ENCODE measurements at places on chromosomes 2 and 18.

GRCh38 chr18:69574401-69574800 is 173.7 kb downstream of the DOK6 start:
- DNase-seq: no peak

- DNase-seq: no peak
These were observed 319.5 kb upstream of the HNMT start for GRCh38 chr2:137644731-137645130.

GRCh38 chr2:138030459-138030858 is 66.2 kb downstream of the HNMT start:
- no peak for DNase-seq

GRCh38 chr2:99072551-99072950 is 69.0 kb upstream of the C2orf15 start:
- no peak for DNase-seq

DNA sequence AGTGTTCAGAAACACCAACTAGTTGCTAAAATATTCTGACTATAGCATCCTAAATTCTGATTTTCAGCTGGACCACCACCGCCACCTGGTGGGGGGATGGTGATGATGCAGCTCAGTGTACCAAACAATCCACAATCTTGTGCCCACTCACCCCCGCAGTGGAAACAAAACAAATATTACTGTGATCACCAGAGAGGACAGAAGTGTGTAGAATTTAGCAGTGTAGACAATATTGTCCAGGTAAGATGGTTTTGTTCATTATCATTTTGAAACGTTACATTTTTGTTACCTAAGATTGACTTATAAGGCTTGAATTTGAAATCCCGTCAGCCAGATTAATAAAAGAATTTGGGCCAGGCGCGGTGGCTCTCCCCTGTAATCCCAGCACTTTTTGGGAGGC is 31.7 kb upstream of the UBXN4 start:
- peak; percentile 80 for DNase-seq

DNA sequence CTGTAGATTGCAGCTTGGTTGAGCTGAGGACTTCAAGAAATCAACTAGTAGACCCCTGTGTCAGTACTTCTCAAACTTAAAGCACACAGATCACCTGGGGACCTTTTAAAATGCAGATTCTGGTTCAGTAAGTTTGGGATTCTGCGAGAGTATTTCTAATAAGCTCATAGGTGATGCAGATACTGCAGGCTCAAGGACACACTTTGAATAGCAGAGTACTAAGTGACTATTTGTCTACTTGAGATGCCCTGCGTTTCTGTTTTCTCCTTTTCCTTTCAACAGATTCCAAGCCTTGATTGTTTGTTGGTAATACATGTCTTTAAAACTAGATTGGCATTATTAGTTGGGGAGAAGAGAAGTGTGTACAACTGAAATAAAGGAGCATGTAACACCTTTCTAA is 6.7 kb downstream of the MIB1 start:
- DNase-seq: no peak

GRCh38 chr2:238407566-238407965 is 19.2 kb upstream of the ASB1 start:
- DNase-seq: no peak

GRCh38 chr2:68762665-68763064 is 28.1 kb downstream of the ARHGAP25 start:
- DNase-seq: no peak

GRCh38 chr2:113080134-113080533 is 12.4 kb downstream of the IL1F10 start:
- peak; percentile 46 for DNase-seq

GRCh38 chr18:7784171-7784570 is 217.1 kb downstream of the PTPRM start:
- DNase-seq: no peak

- DNase-seq: no peak
These were observed 113.1 kb downstream of the MREG start for GRCh38 chr2:215900203-215900611.

- no peak for DNase-seq
These were observed 105.4 kb upstream of the LCLAT1 start for GRCh38 chr2:30341500-30342267.

DNA sequence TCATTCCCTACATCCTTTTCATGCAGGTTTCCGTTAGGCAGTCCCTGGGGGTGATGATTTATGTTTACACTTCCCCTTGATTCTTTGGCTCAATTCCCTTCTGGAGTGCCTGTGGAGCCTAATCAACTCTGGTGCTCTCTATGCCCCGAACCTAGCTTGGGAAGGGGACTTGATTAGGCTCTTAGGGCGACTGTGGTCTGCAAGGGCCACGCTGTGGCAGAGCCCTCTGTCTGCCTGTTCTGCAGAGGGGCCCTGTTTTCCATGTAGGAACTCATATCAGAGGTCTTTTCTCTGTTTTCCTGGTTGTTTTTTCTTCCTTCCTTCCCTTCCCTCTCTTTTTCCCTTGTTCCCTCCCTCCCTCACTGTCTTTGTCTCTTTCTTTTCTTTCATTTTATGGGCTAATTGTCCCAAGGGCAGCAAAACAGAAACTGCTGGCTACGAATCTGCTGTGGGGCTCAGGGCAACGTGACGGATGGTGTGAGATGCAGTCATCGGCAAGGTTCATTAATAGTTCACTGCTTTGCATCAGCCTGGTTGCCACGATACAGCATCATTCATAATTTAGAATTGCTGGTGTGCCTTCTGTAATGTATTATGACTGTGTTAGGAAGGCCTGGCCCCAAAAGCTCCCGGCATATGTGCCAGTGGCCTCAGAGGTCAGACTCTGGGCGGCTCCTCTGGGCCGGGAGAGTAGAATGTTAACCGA is 134.5 kb downstream of the NAPG start:
- DNase-seq: no peak

GRCh38 chr18:8962855-8963635 is 139.5 kb upstream of the NDUFV2 start:
- DNase-seq: no peak

DNA sequence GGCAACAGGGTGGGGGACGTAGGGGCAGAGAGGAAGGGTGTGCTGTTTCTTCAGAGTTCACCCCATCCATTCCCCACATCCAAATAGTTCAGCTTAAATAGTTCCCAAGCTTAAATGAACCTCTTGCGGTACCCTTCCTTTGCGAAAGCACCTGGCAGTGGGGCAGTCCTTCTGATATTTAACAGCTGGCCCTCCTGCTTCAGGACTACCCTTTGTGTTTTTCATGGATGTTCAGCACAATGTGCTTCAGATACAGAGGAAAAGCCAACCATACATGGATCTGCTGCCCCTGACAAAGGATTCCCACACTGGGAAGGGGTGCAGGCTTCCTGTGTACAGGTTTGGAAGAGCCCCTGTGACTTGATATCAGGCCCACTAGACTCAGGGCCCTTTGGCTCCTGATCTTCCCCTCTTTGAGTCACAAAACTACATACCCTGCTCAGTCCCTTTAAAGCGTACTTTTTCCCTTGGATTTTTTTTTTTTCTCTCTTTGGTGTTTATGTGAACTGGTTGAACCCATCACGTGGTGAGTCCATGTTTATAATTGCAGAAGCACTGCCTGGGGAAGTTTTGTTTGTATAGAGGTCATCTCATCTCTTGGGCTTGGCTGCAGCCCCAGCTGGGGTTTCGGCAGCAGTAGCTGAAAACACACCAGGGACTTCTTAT is 45.3 kb upstream of the IGFBP5 start:
- no peak for DNase-seq

GRCh38 chr2:151040039-151040438 is 221.6 kb downstream of the RBM43 start:
- no peak for DNase-seq

DNA sequence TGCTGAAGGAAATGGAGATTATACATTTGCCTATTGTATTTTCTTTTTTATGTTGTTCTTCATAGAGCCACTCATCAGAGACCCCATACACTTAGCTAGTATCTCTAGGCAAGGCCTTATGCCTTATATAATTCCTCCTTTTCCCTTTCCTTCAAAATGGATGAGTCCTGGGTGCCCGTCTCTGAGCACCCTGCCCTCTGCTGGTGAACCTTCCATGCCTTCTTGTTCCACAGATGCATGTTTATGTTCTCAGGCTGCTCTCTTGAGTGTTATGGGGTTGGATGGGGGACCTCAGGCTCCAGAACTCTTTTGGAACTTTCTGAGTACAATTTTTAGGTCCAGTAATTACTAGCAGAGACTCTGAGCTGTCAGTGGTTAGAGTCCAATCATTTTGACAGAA is 368.6 kb upstream of the SPRED2 start:
- no peak for DNase-seq
